Stimulated activated CD4-positive, alpha-beta T cell treated with anti-CD3 and anti-CD28 coated beads, Interleukin-12 subunit alpha, Interleukin-12 subunit beta, amount 100 ng/mL, for 4 hours (primary cell): ENCODE measurements at places on chromosomes 1 and 21.

GRCh38 chr1:216485042-216485441 is 61.8 kb upstream of the USH2A start:
- DNase-seq: no peak

- no peak for DNase-seq
Measured at GRCh38 chr21:29007810-29008209, 11.3 kb downstream of the RWDD2B start.

DNA sequence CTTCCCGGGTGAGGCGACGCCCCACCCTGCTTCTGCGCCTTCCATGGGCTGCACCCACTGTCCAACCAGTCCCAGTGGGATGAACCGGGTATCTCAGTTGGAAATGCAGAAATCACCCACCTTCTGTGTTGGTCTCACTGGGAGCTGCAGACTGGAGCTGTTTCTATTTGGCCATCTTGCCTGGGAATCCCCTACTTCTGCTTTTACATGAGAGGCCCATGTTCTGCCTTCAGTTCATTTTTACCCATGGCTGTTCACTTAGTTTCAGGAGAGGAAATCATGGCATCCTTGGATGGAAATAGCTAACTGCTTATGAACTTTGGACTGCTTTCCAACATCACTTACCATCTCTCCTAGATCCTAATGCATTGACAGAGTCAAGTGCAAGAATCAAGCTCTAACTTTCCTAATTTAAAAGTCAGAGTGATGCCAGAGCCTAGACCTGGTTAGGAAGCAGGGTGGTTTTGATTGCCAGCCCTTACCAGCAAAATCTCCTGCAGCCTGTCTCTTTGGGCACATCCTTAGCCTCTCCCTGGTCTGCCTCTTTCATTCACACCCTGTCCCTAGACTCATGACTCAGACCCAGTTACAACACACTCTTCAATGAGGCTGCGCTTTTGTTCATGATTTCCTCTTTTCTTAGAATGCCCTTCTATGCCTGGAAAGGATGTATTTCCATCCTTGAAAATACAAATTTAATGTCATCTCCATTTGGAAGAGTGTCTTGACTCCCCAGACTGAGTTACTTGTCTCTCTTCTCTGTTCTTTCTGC is 137.2 kb downstream of the KCTD3 start:
- no peak for DNase-seq

DNA sequence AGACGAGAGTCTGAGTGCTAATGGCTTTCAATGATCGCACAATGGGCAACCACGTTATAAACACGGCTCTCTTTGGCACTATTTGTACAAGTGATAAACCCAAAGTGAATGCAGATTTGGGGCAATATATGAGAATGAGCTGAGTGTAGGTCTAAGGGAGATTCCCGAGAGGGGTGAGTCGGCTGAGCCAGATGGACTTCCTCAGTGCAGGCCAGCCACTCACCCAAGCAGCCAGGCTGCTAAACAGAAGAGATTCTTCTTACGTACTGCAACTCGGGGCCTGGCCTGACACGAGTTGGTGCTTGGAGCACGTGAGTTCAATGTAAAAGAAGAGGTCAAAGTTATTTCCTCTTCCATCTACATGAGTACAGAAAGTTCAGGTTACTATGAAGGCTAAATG is 6.2 kb upstream of the MIXL1 start:
- no peak for DNase-seq

DNA sequence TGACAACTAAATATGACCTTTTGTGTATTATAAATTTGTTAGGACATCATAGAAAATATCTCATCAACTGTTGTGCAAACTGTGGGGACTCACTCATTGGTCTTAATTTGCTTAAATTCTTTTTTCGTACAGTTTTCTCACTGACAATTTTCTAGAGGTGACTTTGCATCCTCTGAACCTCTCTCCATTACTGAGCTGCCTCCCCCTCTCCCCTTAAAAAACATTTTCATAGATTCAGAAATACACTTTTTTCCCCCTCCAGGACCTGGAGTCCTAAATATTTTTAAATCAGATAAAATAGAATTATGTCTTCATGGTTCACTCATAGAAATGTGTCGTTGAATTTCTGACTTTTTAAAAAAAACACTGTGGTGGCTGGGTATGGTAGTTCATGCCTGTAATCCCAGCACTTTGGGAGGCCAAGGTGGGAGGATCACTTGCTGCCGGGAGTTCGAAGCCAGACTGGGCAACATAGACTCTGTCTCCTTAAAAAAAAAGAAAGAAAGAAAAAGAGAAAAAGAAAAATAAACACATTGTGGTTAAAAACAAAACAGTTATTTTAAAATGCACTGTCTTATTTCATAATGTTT is 1.5 kb downstream of the CNST start:
- no peak for DNase-seq

- DNase-seq: no peak
Measured at GRCh38 chr21:15311510-15311909, 246.7 kb upstream of the NRIP1 start.

DNA sequence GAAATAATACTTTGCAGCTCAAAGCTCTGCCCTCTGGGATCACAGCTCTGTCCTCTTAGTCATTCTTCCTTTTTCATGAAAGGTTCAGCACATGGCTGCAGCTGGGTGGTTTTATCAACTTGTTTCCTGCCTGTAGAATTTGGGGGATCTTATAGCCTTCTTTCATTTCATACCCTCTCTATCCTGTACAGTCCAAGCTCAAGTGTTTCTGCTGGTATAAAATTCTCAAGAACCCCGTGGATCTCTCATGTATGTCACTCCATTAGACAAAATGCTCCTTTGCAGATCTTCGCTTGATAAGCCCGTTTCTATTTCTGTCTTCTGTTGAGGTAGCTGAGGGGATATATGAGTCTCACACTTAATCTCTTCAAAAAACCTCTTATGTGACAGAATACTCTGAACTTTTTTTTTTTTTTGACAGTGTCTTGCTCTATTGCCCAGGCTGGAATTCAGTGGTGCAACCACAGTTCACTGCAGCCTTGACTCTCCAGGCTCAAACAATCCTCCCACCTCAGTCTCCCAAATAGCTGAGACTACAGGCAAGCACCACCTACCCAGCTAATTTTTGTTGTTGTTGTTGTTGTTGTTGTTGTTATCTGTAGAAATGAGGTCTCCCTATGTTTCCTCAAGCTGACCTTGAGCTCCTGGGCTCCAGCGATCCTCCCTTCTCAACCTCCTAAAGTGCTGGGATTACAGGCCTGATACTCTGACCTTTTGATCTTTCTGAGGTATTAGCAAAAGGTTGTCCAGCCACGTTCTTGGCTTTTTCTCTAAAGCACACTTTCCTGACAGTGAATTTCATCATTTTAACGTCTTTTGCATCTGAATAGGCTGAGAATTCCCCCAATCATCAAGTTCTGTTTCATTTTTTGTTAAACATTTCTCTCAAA is 24.6 kb upstream of the COL9A2 start:
- no peak for DNase-seq

GRCh38 chr1:97599447-97599846 is 321.4 kb downstream of the DPYD start:
- no peak for DNase-seq

DNA sequence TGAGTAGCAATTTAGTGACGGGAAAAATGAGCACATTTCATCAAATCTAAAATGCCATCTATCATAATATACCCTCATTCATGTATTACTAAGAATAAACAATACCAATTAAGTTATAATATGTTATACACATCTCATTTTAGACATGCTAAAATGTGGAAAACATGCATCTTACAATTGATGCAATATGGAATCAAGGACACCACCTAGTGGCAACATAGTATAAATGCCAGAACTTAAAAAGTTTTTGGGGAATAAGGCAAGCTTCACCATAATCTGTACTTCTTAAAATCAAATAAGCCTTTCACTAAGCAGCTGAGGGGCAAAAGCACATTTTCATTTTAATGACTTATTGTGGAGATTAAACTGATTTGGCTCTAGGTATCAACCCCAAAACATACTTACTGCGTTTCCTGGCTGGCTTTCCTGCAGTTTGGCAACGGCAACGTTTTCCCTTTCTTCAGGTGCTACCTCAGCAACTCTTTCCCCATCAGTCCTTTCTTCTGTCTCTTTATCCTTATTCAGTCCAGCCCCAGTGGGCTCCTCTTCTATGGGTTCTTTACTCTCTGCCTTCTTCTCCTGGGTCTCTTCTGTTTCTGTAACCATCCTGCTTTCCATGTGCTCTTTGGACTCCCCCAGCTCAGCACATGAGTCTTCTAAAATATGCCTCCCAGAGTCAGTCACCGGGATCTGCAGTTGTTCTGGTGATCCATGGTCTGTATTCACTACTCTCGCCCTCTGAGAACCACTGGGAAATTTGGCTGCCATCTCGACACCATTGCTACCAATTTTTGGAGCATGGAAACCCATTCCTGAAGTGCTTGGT is 11.4 kb downstream of the SDE2 start:
- no peak for DNase-seq

DNA sequence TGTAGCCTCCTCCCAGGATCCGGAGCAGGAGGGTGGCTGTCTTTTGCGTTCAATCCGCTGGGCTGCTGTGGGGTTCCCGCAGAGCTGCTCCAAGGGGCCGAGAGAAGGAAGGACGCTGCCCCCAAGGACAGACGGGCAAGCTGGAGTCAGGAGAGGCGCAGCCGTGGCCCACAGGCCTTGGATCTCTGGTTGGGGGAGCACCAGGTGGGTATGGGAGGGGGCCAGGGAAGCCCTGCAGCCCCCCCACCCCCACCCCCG is 15.9 kb upstream of the SKI start:
- DNase-seq: no peak

DNA sequence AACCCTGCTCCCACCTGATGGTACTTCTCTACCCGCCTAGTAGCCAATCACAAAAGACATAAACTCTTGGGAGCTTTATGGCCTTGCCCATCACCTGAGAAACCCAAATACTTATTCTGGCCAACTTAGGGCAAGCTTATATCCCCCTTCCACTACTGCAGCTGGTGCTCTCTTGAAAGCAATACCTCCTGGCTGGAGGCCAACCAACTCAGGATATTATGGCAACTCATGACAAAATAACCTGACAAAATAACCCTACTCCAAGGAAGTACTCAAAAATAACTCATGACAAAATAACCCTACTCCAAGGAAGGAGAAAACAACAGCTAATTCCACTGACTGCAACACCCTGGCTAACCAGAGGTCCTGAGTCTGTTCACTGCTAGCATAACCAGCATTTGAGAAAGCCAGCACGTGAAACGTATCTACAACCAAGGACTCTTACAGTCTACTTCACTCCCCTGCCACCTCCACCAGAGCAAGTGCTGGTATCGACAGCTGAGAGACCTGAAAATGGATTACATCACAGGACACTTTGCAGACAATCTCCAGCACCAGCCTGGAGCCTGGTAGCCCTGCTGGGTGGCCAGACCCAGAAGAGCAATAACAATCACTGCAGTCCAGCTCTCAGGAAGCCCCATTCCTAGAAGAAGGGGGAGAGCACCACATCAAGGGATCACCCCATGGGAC is 179.9 kb downstream of the COL24A1 start:
- DNase-seq: no peak

DNA sequence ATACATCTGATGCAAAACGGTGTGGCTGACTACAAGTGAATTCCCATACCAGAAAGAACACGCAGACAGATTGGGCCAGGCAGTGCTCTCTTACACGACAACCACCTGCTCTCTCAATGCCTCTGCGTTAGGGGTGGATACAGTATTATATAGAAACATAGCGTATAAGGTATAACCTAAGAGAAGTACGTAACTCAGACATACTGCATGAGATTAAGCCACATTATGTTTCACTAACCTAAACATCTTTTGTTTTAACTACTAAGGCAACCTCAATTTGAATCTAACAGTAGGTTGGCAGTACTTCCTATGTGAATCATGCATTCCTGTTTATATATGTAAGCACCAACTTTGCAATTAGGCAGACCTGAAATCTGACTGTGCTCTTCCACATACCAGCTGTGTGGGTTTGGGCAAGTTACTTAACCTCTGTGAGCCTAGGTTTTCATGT is 58.1 kb upstream of the COA6 start:
- no peak for DNase-seq

DNA sequence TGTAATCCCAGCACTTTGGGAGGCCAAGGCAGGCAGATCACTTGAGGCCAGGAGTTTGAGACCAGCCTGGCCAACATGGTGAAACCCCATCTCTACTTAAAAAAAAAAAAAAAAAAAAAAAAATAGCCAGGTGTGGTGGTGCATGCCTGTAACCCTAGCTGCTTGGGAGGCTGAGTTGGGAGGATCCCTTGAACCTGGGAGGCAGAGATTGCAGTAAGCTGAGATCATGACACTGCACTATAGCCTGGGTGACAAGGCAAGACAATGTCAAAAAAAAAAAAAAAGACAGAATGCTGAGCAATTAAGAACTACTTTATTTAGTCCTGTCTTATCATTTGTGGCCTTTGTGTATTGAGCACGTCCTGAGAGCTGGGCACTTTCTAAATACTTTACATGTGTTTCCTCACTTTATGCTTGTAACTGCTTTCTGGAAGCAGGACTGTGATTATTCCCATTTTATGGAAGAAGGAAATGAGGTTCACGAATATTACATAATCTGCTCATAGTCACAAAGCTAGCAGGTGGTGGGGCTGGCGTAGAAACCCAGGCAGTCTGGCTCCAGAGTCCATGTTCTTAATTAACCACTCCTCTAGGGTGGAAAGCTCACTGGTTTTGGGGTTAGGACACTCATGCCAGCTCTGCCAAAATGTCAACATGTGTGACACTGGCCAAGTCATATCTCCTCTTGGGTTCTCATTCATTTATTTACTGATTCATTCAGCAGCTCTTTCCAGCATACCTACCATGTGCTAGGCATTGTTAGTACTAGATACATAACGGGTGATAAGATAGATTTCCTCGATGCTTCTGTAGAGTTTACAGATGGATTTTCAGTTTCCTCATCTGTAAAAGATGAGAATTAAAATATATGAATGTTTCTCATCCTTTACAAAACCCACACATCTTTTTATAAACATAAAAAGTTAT is 57.7 kb downstream of the DDR2 start:
- DNase-seq: no peak

DNA sequence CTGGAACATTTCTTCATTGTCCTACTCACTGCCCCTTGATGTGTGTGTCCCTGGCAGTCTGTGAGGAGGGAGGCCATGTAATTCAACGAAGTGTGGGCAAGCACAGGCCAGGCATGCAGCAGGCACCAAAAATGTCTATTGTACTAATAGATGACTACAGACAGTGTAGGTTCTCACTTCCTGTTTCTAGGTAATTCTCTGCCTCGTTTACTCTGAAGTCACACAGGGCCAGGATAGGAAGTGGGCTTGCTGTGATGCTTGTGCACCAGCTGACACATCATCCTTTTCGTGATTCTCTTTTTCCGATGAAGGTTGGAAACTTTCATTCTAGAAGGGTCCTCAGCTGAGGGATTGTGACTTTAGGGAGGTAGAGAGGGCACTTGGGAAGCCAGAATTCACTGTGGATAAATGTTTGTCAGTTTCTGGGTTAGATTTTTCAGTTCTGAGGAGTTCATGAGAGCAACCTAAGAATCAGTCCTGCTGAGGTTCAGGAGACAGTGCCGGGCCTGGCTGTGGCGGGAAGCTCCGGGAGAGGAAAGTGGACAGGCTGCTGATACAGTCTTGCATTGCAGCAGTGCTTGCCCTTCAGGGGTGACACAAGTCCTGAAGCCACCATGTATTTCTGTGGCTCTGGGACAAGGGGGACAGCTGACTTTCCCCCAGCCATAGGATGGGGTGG is 4.3 kb upstream of the CSF1 start:
- peak; percentile 47 for DNase-seq

- DNase-seq: no peak
Measured at GRCh38 chr1:206633708-206634121, 1.6 kb upstream of the DYRK3 start.

- DNase-seq: no peak
Measured at GRCh38 chr1:70465911-70466310, 54.8 kb downstream of the CTH start.

GRCh38 chr21:33155422-33155821 is 74.3 kb upstream of the IFNAR2 start:
- DNase-seq: no peak

GRCh38 chr1:30774550-30775432 is 17.2 kb upstream of the LAPTM5 start:
- DNase-seq: no peak
